ENCODE measurements at places on chromosomes 6 and 20.
A peak's percentile ranks its signal among the peaks of the same experiment; 100 is the strongest.

- no peak for DNase-seq
Measured at GRCh38 chr6:27650620-27651370, 177.9 kb upstream of the ZNF184 start.

DNA sequence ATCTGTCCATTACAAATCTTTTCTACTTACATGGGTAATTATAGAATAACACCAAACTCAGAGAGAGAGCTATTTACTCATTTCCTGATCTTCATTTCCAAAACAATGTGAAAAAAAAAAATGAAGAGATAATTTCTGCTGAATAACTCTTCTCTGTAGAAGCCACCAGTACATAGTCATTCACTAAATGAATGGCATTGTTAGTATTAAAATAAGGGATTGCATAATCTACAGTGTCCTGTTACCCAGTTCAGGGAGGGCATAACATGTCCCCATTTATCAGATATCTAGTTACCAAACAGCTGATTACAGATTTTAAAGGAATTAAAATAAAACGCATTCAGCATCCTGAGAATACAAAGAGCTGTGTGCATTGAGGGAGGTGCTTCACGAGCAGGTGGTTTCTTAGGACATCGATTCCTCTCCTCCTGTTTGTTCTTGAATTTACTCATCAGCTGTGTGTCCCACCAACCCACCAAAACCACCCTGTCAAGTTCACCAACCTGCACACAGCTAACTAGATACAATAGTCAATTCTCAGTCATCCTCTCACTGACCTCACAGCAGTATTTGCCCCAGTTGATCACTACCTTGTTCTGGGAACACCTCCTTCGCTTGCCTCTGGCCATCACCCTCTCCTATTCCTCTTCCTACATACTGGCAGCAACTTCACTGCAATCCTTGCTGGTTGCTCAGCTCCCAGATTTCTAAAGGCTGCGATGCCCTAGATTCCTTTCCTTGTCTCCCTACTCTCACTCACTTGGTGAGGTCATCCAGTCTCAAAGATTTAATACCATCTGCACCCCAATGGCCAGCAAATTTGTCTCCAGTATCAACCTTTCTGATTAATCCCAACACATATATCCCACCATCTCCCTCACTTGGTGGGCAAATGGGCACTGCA lies 18.7 kb downstream of the CNKSR3 start:
- DNase-seq = no peak

DNA sequence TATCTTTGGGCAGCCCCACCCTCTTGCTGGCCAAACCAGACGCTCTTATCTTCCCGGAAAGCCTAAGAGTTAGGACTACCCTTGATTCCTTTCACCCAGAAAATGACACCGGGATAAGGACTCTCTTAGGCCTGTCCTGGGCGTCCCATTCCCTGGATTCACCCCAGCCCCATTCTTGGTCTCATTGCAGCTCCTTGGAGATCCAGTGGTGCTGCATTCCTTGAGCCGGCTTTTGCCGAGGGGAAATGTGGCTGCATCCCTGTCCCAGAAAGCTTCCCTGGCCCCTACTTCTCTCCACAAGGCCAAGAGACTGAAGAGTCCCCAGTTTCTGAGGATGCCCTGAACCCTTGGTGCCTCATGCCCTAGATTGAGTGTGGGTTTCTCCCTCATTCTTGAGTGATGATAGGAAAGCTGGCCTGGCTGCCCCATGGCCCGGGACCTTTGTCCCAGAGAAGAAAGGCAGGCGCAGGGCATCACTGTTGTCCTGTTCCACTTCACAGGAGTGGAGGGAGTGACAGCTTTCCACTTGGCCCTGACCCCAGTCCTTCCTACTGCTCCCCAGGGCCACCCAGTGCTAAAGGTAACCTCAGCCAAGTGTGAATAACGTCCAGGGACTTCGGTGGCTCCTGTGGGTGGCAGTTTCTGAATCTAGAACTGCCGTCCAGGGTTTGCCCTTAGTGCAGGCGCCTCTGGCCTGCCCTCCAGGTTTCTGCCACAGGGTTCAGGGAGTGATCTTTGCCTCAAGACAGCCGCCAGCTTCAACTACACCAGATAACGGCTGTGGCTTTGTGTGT lies 42.7 kb upstream of the MYL9 start:
- no peak for DNase-seq

GRCh38 chr6:160218810-160219209 lies 39.8 kb downstream of the SLC22A2 start:
- DNase-seq = no peak

DNA sequence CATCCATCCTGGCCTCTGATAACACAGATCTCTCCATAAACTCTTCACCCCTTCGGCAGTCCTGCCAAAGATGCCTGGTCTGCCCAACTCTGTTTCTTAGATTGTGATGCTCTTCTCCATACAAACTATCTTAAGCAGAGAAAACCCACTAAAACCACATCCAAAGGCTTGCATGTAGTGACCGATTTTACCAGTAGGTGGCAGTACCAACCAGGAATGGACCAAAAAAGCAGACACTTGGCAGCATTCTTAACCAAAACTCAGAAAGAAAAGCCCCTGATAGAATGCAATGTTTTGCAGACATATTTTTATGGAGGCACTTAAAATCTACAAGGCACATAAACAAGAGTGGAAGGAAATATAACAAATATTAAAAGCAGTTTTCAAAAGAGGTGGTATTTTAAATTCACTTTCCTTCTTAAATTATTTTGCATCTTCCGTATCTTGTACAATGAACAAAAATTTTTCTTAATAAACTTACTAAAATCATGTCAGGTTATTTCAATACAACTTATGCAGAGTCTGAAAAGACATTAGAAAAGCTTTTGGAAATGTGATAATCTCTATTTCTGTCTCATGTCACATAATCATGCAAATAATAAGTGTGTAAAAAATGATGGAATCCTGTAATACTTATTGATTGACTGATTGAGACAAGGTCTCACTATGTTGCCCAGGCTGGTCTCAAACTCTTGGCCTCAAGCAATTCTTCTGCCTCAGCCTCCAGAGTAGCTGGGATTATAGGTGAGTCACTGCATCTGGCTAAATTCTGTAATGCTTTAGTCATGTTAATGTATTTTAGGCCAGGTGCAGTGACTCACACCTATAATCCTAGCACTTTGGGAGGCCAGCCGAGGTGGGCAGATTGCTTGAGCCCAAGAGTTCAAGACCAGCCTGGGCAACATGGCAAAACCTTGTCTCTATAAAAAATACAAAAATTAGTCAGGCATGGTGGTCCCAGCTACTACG lies 29.4 kb downstream of the LRP11 start:
- peak; percentile 32 for DNase-seq

DNA sequence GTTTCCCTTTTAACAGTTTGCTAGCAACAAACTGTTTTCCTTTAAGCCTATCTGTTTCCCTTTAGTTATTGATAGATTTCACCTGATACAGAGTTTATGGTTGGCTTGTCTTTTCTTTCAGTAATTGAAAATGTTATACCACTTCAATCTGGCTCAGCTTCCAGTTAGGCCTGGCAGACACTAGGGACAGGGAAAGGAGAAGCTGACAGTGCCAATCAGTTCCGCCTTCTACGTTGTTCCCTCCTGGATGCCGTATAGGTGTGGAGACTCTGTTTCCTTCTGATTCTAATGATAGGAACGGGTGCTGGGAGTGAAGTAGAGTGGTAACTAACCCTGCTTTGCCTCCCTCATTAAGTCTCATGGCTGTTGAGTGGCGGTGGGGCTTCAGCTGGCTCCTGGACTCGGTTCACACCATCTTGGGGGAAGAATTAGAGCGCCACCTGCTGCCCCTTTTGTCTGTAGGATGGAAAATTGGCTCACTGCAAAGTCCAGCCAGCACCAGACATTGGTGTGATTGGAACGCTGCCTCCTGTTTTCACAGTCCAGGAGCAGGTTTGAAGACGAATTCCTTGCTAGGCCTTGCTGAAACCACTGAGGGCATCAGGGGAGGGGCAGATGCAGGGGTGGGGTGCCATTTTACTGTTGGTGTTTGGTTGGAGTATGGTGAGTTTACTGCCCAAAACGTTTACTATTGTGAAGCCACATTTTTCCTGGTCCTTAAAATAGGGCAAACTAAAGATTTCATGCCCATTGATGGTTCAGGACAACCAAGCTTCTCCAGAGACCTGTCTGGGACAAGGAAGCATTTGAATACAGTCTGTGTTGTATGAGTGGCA lies 1729.5 kb downstream of the GRIK2 start:
- DNase-seq = no peak

DNA sequence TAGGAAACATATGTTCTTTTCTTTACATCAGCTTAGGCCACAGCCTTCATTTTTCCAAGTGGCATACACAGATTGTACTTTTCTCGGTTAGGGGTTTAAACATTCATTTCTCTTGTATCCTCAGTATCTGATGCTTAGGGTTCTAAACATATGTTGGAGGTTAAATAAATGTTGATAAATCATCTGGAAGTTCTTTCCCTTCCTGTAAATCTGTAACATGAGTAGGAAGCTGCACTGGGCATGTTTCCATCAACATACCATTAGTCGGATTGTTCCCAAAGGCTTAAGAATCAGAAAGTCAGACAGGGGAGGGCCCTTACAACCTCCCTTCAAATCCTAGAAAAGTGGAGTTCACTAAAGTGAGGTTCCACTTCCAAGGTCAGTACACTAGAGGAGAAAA lies 54.8 kb upstream of the BCLAF1 start:
- DNase-seq = no peak

- peak; percentile 40 for DNase-seq
Measured at GRCh38 chr6:44268095-44268628, 2.1 kb upstream of the TMEM151B start.
